Activated naive CD8-positive, alpha-beta T cell treated with anti-CD3 and anti-CD28 coated beads, Interleukin-2, amount 50 U/mL, for 24 hours (primary cell): ENCODE measurements at places on chromosomes 12 and 14.

- DNase-seq: no peak
Observed at GRCh38 chr14:91352053-91352452, 65.6 kb downstream of the CCDC88C start.

DNA sequence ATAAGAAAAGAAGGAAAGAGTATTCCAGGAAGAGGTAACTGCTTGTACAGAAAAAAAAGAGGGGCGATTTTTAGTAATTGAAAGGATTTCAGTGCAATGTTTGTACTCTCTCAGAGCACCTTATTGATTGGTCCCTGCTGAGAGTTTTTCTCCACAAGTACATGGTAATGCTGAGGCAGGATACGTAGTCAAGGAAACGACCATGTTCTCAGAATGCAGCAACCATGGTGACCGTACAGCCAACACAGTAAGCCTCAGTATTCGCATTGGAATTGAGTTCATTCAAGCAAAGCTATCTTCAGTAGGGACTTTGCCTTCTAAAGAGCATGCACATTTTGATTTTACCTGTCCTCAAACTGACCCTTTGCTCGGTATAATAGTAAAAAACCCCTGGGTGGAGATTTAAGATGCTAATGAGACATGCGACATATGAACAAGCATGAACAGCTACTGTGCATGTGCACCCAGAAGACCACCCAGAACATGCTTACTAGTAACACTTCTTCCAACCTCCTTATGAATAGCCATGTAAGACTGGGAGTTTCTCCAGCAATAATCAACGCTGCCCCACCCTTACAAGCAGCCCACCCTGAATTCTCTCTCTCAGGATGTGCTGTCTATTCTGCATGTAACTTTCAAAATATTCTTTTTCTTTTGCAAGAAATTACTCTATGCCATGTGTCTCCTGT is 6.2 kb upstream of the SLC41A2 start:
- no peak for DNase-seq

DNA sequence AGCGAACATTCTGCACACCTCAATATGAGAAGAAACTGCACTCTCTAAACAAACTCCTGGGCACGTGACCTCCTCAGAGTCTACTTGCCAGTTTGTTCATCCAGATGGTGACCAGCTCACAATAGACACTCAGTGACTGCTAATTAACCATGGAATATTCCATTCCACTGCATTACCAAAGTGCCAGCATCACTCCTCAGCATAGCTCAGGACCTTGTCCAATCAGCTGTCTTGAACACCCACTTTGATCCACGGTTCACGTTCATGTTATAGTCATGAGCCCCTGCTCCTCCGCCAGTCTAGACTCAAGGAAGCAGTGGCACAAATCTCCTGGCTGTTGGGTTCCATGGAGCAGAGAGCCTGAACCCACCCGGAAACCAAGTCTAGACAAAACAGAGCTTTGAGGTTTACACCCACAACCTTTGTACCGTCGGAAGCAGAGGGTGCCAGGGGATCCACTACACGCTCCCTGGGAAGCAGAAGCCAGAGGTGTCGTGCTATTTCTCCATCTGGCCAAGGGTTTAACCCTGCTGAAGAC is 285.3 kb downstream of the ZFP36L1 start:
- DNase-seq: no peak

- peak; percentile 79 for DNase-seq
Observed at GRCh38 chr12:5988659-5989116, 43.6 kb upstream of the ANO2 start.

DNA sequence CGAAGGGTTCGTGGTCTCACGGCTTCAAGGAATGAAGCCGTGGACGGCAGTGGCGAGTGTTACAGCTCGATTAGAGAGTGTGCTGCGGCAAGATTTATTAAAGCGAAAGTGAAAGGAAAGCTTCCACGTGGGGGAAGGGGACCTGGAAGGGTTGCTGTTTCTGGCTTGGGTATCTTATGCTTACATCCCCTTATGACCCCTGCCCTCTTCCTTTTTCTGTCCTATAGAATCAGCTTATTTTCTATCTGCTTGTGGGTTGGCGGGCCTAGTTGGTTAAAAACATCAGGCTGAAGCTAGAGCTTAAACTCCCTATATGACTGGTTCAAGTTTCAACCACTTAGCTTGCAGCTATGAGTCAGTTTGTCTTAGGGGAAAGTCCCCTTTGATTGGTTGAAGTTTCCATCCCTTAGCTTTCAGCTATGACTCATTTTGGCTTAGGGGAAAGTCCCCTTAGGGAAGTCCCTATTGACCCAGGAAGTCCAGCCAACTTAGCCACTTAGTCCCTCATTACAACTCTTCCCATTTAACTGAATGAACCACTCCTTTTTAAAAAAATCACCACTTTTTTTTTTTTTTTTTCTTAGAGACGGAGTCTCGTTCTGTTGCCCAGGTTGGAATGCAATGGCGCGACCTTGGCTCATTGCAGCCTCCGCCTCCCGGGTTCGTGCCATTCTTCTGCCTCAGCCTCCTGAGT is 1494.7 kb upstream of the TMEM132C start:
- DNase-seq: peak; percentile 12

DNA sequence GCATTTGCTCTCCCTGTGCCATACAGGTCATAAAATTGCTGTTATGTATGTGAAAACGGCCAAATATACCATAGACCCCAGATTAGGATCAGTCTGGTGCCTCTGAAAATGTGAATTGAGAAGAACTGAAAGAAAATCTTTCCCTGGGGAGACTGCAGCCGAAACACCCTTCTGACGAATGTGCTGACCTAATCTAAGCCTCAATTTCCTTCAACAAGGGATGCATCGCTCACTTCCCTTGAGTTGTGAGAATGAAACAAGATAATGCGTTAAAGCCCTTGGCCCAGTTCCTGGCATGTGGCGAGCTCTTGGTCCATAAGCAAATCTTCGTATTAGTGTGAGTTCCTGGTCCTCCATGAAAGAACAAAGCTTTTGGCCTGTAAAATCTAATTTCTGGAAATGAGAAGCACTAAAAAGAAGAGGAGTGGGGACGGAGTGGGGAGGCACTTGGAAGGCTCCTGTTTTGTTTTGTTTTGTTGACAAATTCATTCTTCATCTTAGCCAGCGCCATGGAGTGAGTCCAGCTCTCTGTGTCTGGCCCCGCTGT is 49.5 kb upstream of the RTRAF start:
- DNase-seq: no peak
